ENCODE measurements at places on chromosomes 1 and 21.

- DNase-seq, result no peak
Observed at GRCh38 chr1:231359113-231359512, 21.0 kb downstream of the SPRTN start.

- no peak for DNase-seq
Observed at GRCh38 chr1:175188936-175189335, 3.6 kb downstream of the KIAA0040 start.

DNA sequence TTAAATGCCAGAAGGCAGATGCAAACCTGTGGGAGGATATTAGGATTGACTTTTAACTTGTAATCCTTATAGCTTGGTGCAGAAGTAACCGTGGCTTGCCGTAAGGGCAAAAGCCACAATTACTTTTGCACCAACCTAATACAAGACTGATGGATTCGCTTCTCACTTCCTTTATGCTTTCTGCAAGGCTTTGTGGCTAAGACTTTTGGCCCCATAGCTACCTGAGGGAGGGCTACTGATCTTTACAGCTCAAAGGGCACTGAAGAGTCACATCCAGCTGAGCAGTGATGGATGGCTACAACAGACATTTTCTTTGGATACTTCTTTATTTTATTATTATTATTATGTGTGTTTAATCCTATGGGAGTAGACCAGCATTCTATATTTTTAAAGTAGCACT lies 140.4 kb downstream of the ST6GALNAC5 start:
- DNase-seq, result no peak

DNA sequence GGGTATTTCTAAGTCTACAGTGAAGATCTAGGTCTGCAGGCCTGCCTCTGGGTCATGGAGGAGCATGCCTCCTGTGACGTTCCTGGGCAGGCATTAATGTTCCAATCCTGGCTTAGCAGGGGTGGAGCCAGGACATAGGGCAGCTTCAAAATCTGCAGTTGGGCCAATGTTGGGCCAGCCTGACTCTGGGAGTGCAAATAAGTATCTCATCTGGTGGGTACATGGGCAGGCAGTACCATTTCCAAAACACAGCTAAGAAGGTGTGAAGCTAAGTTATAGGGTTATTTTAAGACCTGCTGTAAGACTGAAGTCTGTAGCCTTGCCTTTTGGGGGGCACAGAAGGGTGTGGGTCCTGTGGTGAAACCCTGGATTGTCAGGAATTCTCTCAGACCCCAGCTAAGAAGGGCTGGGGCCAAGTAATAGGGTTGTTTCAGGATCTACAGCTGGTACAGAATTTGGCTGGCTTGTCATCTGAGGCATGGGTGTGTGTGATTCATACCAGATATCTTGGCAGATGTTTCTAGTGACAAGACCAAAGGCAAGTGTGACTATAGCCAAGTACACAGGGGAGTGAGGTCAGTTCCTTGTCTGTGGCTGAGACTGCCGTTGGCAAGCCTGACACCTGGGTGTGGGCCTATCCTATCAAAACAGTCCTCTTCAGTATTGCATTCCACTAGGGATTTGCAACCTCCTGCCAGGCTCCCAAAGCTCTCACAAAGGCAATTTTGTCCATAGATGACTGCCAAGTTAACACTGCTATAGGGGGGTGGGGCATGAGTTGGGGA lies 468.7 kb upstream of the B3GALT2 start:
- DNase-seq, result peak; percentile 84

- no peak for DNase-seq
Observed at GRCh38 chr1:1536019-1536937, 4.1 kb downstream of the TMEM240 start.

DNA sequence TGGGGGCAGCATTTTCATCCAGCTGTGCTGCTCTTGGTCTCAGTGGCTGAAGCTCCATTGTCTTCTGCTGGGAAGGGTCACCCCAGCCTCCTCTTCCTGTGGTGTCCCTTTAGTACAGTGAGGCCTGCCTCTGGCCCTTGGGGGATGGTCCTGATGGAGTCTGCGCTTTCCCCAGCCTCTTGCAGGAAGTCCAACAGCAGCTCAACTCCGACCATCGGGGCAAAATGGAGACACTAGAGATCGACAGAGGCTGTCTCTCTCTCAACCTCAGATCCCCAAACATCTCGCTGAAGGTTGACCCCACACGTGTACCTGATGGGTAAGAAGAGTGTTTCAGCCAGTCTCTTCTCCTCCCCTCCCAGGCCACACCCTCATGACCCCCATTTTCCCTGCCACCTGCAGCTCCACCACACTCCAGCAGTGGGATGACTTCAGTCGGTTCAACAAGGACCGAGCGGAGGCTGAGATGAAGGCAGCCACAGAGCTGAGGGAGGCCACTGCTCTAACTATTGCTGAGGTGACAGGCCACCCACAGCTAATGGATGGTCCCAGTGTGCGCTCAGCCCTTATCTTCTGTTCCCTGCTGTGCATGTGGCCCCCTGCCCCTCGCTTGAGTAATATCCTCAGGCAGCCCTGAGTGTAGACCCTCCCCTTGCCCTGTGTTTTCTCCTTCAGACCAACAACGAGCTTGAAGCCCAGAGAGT lies 2.0 kb upstream of the ADPRS start:
- no peak for DNase-seq
